ENCODE measurements at places on chromosomes 4 and X. TPM values are rescaled to one million over a fixed set of nuclear protein-coding genes. Genes with fewer than 3 reads are reported as not detected.

Gene HS6ST2
- not detected for total RNA-seq

DNA sequence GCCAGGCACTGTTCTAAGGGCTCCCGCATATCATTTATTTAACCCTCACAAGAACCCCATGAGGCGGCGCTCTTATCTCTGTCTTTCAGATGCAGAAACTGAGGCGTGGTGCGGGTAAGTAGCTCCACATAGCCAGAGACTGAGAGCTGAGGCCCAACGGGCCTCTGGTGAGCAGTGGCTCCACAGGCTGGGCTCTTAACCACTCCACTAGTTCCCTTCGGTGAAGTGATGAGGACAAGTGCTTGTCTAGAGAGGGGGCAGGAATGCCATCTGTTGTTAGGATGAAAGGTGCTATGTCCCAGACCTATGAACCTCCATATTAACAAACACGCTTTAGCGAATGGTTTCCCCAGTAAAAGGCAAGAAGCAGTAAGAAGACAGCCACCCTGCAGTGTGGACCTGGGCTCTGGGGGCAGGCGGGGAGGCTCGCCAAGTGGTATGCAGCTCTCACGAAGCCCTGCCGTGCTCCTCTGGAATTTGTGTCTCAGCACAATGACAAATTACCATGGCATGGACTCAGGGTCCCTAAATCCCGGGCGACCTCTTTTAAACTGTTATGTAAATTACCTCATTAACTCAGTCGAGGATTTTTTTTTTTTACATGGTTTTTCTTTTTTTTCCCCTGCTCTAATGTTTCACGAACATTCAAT, 20.9 kb upstream of the S100G start:
- DNase-seq: no peak
- H3K27ac ChIP-seq: no peak overlapping the region
- no peak overlapping the region for H3K4me3 ChIP-seq
- no peaks in the 10 kb centered on the region for H3K36me3 ChIP-seq
- peaks cover 2% of the 10 kb centered on the region for H3K4me1 ChIP-seq
- H3K27me3 ChIP-seq: no peaks in the 10 kb centered on the region

GRCh38 chr4:147938496-147938895, 206.6 kb downstream of the ARHGAP10 start:
- no peak overlapping the region for H3K27ac ChIP-seq
- H3K4me1 ChIP-seq: peaks cover 12% of the 10 kb centered on the region
- H3K36me3 ChIP-seq: peaks cover 2% of the 10 kb centered on the region
- no peaks in the 10 kb centered on the region for H3K27me3 ChIP-seq
- H3K4me3 ChIP-seq: no peak overlapping the region

- no peak overlapping the region for H3K27ac ChIP-seq
- no peaks in the 10 kb centered on the region for H3K36me3 ChIP-seq
- H3K27me3 ChIP-seq: no peaks in the 10 kb centered on the region
Measured at GRCh38 chr4:110702326-110702725, 79.4 kb upstream of the PITX2 start.

- no peak for DNase-seq
- H3K4me1 ChIP-seq: no peaks in the 10 kb centered on the region
- no peak overlapping the region for H3K27ac ChIP-seq
- H3K36me3 ChIP-seq: no peaks in the 10 kb centered on the region
- no peak overlapping the region for H3K4me3 ChIP-seq
Measured at GRCh38 chr4:83686166-83686565, 150.3 kb downstream of the GPAT3 start.

Measured in activated CD4-positive, alpha-beta T cell treated with anti-CD3 and anti-CD28 coated beads, Interleukin-2, amount 10 ng/mL, durations not matched to agents 7 days and 5 days (primary cell).